ENCODE measurements at places on chromosomes 2 and 18. TPM values are rescaled to one million over a fixed set of nuclear protein-coding genes. Genes with fewer than 3 reads are reported as not detected.

DNA sequence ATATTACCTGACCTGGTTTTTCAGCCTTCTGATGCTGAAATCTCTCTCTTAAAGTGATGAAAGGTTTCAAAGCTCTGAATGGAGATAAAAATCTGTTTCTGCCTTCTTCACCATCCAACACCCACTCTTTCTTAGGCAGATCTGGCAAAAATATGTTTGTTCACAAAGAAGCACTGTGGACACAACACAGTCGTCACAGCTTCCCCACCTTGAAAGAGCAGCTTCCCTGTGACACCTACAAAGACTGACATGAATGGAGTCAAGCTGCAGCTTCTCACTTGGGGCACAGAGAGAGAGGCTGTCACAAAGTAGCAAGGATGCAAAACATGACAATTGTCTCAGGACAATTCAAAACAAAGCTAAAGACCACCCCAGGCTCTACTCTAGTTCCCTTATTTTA lies 86.5 kb downstream of the ICOS start:
- no peak for DNase-seq

DNA sequence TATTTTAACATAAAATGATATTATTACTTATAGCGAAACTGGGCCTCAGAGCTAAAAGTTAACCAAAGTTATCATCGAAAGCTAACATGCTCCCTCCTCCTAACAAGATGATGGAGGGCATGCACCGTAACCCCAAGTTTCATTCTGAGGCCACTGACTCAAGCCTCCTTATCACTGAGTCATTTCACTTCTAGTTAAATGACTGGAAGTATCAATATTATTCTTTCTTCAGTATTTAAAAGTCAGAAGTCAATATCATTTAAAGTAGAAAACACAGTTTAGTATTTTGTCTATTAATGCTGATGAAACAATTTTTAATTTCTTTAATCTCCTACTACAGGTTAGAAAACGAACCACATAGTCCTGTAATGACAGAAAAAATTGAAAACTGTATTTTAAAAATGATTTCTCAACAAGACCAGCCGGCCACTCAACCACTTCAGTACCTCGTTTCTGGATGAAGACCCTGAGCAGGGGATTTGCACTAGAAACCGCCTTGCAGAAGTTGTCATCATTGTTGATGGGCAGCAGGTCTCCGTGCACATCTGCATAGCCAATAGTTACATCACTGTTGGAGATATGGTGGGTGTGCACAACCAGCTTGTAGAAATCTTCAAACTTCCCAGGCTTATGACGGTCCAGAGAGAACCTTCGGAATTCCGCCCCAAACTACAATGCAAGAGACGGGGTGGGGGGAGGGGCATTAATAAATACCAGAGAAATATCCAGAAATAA lies 44.9 kb downstream of the PARD6G start:
- DNase-seq: no peak

DNA sequence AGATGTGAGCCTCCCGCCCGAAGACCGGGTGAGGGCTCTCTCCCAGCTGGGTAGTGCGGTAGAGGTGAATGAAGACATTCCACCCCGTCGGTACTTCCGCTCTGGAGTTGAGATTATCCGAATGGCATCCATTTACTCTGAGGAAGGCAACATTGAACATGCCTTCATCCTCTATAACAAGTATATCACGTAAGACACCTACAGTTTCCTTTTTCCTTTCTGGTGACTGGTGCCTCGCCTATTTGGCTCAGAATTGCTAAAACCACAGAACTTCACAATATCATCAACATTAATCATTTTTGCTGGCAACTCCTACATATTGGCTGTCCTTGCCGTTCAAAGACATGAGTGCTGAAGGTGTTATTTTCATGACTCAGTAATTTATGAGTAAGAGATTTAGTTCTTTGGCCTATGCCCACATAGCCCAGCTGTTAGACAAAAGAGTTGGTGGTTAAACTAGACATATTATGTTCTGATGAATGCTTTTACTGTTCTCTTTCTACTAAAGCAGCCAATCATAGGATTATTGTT lies 2.2 kb downstream of the STAMBP start:
- DNase-seq: peak; percentile 66

DNA sequence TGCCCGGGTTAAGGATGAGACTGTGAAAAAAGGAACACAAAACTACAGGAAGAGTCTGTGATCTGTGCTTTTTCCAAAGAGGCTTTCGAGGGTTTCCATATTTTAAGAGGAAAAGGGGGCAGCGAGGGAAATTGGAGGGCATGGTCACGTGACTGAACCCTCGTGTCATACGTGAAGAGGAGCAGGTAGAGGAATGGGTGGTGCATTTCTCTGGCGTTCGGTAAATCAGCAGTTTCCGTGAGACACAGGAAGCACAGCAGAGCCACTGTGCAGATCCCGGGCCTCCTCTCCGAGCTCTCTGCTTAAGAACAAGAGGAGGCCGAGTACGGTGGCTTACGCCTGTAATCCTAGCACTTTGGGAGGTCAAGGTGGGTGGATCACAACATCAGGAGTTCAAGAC lies 219.7 kb downstream of the NDUFA10 start:
- no peak for DNase-seq

DNA sequence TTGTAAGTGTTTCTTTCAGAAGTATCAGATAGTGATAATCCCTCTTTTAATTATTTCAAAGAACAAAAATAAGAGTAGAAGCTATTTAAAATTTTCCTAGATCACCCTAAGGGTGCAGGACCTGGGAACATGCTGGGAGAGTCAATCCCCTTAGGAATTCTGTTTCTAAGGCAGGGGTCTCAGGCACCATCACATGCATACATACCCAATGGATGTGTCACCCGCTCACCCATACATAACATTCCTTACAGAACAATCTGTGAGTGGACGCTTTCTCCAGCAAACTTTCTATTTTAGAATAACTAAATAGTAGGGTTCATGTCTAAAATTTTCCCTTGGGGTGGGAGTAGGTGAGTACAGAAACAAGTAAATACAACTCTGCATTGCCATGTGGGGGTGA lies 8.4 kb downstream of the DSEL start:
- no peak for DNase-seq

DNA sequence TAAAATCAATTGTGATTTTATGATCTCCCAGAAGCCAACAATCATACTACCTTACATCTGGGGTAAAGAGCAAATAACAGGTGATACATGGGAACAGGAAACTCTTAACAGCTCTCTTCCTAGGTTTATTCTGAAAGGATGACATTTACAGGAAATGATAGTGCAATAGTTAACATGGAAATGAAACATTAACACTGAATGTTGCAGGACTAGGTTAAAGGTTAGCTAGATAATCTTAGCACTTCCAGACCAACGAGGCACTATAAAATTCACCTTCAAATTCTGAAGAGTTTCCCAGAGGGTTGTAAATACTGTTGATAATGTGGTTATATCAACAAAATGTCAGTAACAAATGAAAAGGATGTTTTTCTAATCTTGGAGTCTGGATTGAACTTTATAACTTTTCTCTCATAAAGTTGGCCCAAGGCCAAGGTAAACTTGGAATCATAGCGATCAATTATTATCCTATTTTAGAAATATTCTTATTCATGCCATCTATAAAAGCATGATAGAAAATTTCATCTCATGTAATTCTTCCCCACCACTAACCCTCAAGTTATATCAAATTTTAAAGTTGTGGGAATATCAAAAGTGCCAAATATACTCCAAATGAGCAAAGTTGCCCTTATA lies 32.9 kb upstream of the GCG start:
- DNase-seq: peak; percentile 27

GRCh38 chr2:207334624-207335371 lies 169.1 kb upstream of the KLF7 start:
- DNase-seq: peak; percentile 92

FNDC4 gene
- total RNA-seq: 26.6 TPM

- no peak for DNase-seq
These were observed 93.7 kb downstream of the RBMS1 start for GRCh38 chr2:160399880-160400279.

COMMD1 gene
- total RNA-seq: 45.1 TPM

GRCh38 chr2:221572219-221572820 lies at the start of gene EPHA4:
Gene EPHA4 (minus strand): TSS chr2:221572304. CDS start chr2:221572248, 56 bp downstream.
- DNase-seq: no peak

- DNase-seq: no peak
These were observed 25.8 kb downstream of the PLB1 start for GRCh38 chr2:28521663-28522062.

GRCh38 chr2:27428978-27429541 lies 629 bp downstream of the NRBP1 start:
- DNase-seq: no peak

- DNase-seq: no peak
These were observed 210.0 kb upstream of the ACVR2A start for GRCh38 chr2:147634826-147635225.

KRTCAP3 gene
- total RNA-seq: 10.0 TPM

SMYD5 gene
- 35.6 TPM for total RNA-seq

- no peak for DNase-seq
These were observed 72.1 kb upstream of the SULT1C3 start for GRCh38 chr2:108167699-108168098.

DNA sequence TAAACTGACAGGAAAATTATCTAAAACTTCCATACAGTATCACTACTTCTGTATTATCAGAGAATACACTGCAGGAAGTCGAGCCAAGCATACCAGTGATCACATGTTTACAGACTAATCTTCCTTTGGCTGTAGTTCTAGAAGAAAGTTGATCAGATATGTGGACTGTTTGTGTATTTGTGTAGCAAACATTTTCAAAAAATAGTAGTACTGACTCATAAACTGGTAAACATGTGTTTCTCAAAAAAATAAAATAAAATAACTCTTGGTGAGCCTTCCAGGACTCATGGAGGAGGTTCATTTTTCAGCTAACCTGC lies 148.9 kb upstream of the SLC39A10 start:
- no peak for DNase-seq

SCN7A gene
- 0.36 TPM for total RNA-seq

DNA sequence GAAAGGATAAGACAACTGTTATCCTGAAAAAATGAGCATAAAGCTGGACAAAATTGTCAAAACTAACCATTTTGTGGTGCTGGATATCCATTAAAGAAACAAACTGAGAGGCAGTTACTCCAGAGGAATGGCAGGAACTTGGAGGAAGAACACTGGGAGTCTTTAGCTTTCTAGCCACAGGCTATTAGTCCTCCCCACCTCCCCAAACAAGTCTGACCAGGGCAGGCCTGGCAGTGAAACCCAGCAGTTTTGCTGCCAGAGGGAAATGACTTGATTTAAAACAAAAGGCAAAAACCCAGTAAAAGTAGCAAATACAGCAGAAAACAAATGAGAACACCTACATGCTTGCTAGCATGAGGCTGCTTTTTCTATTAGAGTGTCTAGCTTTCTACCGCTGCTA lies 34.9 kb downstream of the OSBPL1A start:
- DNase-seq: no peak

NETO1 gene
- total RNA-seq: 11.6 TPM

GRCh38 chr2:12982149-12982584 lies 265.4 kb downstream of the TRIB2 start:
- DNase-seq: no peak

DNA sequence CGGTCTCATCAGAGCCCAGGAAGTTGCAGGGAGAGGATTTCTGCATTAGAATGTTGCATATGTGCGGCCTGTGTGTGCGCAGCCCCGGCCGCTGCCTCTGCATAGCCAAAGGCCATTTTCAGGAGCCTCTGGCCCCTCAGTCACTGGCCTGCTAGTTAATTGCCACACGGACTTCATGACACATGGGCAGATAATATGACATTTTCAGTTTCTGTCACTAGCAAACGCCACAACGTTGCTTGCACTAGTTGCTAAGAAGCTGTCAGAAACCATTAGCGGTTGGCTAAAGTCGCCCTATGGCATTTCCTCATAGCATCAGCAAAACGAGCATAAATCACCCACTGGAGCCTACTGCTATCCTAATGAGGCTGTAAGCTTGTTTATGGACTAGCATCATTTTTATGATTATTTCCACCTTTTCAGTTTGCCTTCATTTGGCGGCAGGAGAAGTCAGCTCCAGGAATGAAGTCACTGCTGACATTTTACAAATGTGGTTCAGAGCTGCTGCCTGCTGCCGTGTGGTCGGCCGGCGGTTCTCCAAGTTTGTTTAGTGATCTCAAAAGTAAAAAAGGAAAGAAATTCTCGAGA lies 73.7 kb downstream of the MEIS1 start:
- DNase-seq: no peak

GRCh38 chr2:16014041-16014787 lies 73.9 kb downstream of the MYCN start:
- DNase-seq: no peak

INHBB gene
- 0.87 TPM for total RNA-seq

DNA sequence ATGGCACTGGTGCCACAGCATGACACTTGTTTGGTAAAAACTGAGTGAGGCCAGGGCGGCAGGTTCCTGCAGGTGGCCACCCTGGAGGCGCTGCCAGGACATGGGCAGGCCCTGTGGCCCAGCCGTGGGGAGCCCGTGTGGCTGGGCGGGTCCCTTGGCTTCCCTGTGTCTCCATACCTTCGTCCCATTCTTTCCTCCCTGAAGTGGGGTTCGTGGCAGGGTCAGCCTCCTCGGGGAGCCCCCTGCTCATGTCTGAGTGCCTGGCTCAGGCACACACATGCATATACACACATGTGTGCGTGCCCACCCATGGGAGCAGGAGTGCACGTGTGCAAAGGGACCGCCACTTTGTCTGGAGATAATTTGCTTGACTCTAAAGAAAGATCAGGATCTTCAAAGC lies 86.5 kb upstream of the HDAC4 start:
- no peak for DNase-seq
